ENCODE measurements at places on chromosomes 4 and X. TPM values are rescaled to one million over a fixed set of nuclear protein-coding genes. Genes with fewer than 3 reads are reported as not detected.

- no peaks in the 10 kb centered on the region for H3K27me3 ChIP-seq
- no peak overlapping the region for H3K4me3 ChIP-seq
- no peak for DNase-seq
- H3K36me3 ChIP-seq = no peaks in the 10 kb centered on the region
Observed at GRCh38 chr4:44487341-44487740, 38.7 kb upstream of the KCTD8 start.

DNA sequence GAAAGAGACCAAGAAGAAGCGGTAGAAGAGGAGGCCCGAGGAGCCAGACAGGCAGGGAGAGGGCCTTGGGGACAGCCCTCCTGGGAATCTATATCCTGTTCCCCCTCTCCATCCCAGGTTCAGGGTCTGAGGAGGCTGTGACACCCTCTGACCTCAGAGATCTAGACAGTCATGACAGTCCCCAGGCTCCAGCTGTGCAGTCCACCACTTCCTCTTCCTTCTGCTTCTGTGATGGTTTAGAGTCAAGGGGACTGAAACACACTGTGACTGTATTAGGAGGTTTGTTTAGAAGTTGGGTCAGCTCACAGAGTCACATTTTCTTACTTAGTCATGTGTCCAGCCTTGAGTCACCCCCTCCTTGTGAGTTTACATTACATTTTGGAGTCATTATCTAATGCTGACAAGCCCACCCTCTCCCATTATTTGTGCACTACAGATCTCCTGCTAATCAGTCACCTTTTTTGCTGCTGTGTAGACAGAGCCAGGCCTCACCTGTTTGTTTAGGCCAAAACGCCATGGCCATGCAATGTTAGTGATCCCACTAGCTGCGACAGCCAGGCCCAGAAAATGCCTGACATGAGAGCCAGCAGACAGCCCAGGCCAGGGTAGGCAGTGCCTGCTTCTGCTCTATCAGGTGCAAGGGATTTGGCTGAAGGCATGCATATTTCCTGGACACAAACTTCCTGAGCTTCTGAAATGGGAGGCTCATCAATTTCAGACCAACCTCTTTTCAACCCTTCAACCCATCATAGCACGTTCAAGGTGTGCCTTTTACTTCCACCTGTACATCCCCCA is 26.0 kb downstream of the MANBA start:
- no peak overlapping the region for H3K4me3 ChIP-seq
- peaks cover 21% of the 10 kb centered on the region for H3K4me1 ChIP-seq
- DNase-seq = peak; percentile 24
- H3K36me3 ChIP-seq = peaks cover 24% of the 10 kb centered on the region
- H3K27me3 ChIP-seq = no peaks in the 10 kb centered on the region
- H3K27ac ChIP-seq = peak overlapping the region; percentile 63

DNA sequence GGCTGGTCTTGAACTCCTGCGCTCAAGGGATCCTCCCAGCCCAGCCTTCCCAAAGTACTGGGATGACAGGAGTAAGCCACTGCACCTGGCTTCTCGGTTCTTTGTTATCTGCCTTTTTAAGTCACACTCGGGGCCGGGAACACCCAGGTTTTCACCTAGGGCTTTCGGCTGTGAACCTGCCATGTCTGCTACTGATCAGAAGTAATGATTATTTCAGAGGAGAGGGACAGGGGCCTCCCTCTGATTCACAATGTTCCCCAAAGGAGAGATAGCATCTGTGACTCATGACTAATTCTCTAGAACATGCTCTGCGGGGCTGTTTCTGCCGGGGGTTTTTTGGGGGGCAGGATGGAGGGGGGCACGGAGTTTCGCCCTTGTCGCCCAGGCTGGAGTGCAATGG is 26.9 kb downstream of the CRLF2 start:
- no peaks in the 10 kb centered on the region for H3K27me3 ChIP-seq
- DNase-seq = no peak
- H3K27ac ChIP-seq = no peak overlapping the region
- H3K4me3 ChIP-seq = no peak overlapping the region
- no peaks in the 10 kb centered on the region for H3K4me1 ChIP-seq

GRCh38 chrX:130082244-130083106 is 27.8 kb downstream of the ELF4 start:
- H3K4me1 ChIP-seq = peaks cover 64% of the 10 kb centered on the region
- H3K27me3 ChIP-seq = no peaks in the 10 kb centered on the region
- peak overlapping the region; percentile 87 for H3K27ac ChIP-seq
- peaks cover 36% of the 10 kb centered on the region for H3K36me3 ChIP-seq
- H3K4me3 ChIP-seq = peak overlapping the region; percentile 68
- peak; percentile 88 for DNase-seq

The CSAG1 gene
- not detected for total RNA-seq

- no peak overlapping the region for H3K4me3 ChIP-seq
- no peaks in the 10 kb centered on the region for H3K4me1 ChIP-seq
- H3K27ac ChIP-seq = no peak overlapping the region
- no peaks in the 10 kb centered on the region for H3K36me3 ChIP-seq
Observed at GRCh38 chr4:24924309-24924781, 11.5 kb upstream of the CCDC149 start.

- H3K27me3 ChIP-seq = peaks cover 33% of the 10 kb centered on the region
- no peaks in the 10 kb centered on the region for H3K4me1 ChIP-seq
- no peaks in the 10 kb centered on the region for H3K36me3 ChIP-seq
- no peak for DNase-seq
- H3K27ac ChIP-seq = no peak overlapping the region
- no peak overlapping the region for H3K4me3 ChIP-seq
Observed at GRCh38 chr4:77473509-77473908, 132.1 kb upstream of the CXCL13 start.

- H3K4me3 ChIP-seq = peak within 1 kb of the TSS; percentile 95
- H3K36me3 ChIP-seq = peaks cover 43% of the 10 kb centered on the region
- H3K27ac ChIP-seq = peak within 1 kb of the TSS; percentile 94
- peak; percentile 61 for DNase-seq
- H3K27me3 ChIP-seq = no peaks in the 10 kb centered on the region
- H3K4me1 ChIP-seq = peaks cover 60% of the 10 kb centered on the region
Observed at GRCh38 chrX:48683411-48683982, at the start of gene WAS. TSS of gene WAS (plus strand) at chrX:48683799. CDS start at chrX:48683854, 55 bp downstream.

The RTL3 gene
- not detected for total RNA-seq

GRCh38 chr4:6121276-6121850 is 79.0 kb downstream of the JAKMIP1 start:
- no peak for DNase-seq
- H3K27ac ChIP-seq = no peak overlapping the region
- H3K4me1 ChIP-seq = peaks cover 4% of the 10 kb centered on the region
- no peak overlapping the region for H3K4me3 ChIP-seq
- no peaks in the 10 kb centered on the region for H3K36me3 ChIP-seq

DNA sequence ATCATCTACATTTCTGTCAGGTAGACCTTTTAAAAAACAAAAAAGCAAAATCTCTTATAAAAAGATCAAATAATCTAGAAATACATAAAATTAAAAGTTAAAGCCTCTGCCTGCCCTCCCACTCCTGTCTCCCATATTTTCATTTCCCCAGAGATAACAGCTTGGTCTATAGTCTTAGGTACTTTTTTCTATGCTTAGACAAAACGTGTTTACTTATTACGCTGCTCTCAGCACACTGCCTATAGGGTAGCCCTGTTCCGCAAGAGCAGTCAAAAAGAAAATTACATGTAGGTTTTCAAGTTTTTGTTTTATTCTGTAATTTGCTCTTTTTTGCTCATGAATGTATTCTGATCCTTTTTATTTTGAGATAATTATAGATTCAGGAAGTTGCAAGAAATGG is 73.3 kb downstream of the TAF1 start:
- peaks cover 31% of the 10 kb centered on the region for H3K36me3 ChIP-seq
- H3K27ac ChIP-seq = no peak overlapping the region
- H3K27me3 ChIP-seq = no peaks in the 10 kb centered on the region
- H3K4me3 ChIP-seq = no peak overlapping the region
- peaks cover 4% of the 10 kb centered on the region for H3K4me1 ChIP-seq

- no peak for DNase-seq
- H3K36me3 ChIP-seq = no peaks in the 10 kb centered on the region
- no peaks in the 10 kb centered on the region for H3K27me3 ChIP-seq
- no peak overlapping the region for H3K4me3 ChIP-seq
- H3K4me1 ChIP-seq = no peaks in the 10 kb centered on the region
- H3K27ac ChIP-seq = no peak overlapping the region
Observed at GRCh38 chr4:73376976-73377375, 27.1 kb upstream of the ALB start.

- H3K4me1 ChIP-seq = peaks cover 16% of the 10 kb centered on the region
- no peak for DNase-seq
- no peak overlapping the region for H3K4me3 ChIP-seq
- no peak overlapping the region for H3K27ac ChIP-seq
- H3K27me3 ChIP-seq = no peaks in the 10 kb centered on the region
Observed at GRCh38 chr4:6887591-6888371, 21.8 kb upstream of the TBC1D14 start.

The ERAS gene
- not detected for total RNA-seq

DNA sequence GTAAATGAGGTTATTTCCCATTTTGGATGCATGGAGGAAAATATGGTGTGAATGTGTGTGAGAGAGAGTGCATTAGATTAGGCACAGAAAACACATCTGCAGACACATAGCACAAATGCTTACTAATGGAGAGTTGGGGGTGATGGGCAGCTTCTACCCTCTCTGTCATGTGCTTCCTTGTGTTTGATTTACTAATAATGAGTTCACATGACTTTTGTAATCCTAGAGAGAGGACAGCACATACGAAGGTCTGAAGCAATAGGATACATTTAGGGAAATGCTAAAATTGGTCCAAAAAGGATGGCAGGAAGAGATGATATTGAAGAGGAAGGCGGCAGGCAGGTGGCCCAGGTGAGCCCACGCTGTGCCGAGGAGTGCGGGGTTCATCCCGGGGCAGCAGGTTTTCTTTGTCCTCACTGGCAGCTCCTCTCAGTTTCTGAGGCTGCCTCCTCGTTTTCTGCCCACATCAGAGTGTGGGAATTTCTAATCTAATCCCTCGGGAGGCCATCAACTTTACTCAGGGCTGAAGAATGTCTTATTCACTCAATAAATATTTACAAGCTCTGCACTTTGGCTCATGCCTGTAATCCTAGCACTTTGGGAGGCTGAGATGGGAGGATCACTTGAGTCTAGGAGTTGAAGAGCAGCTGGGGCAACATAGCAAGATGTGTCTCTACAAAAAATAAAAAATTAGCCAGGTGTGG is 15.9 kb upstream of the MAP9 start:
- no peaks in the 10 kb centered on the region for H3K36me3 ChIP-seq
- no peak for DNase-seq
- no peaks in the 10 kb centered on the region for H3K4me1 ChIP-seq
- no peak overlapping the region for H3K4me3 ChIP-seq
- no peaks in the 10 kb centered on the region for H3K27me3 ChIP-seq
- no peak overlapping the region for H3K27ac ChIP-seq

- no peak for DNase-seq
- no peak overlapping the region for H3K27ac ChIP-seq
- no peaks in the 10 kb centered on the region for H3K27me3 ChIP-seq
- H3K36me3 ChIP-seq = no peaks in the 10 kb centered on the region
- H3K4me1 ChIP-seq = no peaks in the 10 kb centered on the region
Observed at GRCh38 chrX:108875548-108875947, 139.2 kb upstream of the IRS4 start.

GRCh38 chrX:141175786-141176185 is 1.1 kb downstream of the LDOC1 start:
- H3K27ac ChIP-seq = peak overlapping the region; percentile 46
- peaks cover 2% of the 10 kb centered on the region for H3K27me3 ChIP-seq
- H3K4me1 ChIP-seq = peaks cover 12% of the 10 kb centered on the region
- H3K36me3 ChIP-seq = no peaks in the 10 kb centered on the region
- H3K4me3 ChIP-seq = peak overlapping the region; percentile 78

DNA sequence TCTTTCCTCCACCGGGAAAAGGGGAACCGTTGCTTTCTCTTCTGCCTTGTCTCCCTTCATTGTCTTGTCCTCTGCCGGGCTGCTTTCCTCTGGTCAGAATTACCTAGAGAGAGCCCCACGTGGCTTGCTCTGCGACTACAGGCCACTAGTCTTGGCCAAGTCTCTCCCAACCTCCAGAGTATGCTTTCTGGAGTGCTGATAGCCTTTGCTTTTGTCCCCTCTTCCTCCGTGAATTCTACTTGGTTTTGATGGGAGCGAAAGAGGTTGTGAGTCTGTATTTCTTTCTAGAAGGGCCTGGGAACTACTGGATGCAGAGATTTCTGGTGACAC is 5.3 kb upstream of the POU4F2 start:
- H3K4me1 ChIP-seq = peaks cover 7% of the 10 kb centered on the region
- peaks cover 69% of the 10 kb centered on the region for H3K27me3 ChIP-seq
- no peak overlapping the region for H3K27ac ChIP-seq

- H3K4me1 ChIP-seq = no peaks in the 10 kb centered on the region
- H3K36me3 ChIP-seq = no peaks in the 10 kb centered on the region
- H3K27me3 ChIP-seq = no peaks in the 10 kb centered on the region
- DNase-seq = no peak
- no peak overlapping the region for H3K4me3 ChIP-seq
Observed at GRCh38 chrX:50343917-50344316, 126.7 kb downstream of the DGKK start.

The NUDT10 gene
- 0.15 TPM for total RNA-seq

The USP46 gene
- total RNA-seq = 8.9 TPM

DNA sequence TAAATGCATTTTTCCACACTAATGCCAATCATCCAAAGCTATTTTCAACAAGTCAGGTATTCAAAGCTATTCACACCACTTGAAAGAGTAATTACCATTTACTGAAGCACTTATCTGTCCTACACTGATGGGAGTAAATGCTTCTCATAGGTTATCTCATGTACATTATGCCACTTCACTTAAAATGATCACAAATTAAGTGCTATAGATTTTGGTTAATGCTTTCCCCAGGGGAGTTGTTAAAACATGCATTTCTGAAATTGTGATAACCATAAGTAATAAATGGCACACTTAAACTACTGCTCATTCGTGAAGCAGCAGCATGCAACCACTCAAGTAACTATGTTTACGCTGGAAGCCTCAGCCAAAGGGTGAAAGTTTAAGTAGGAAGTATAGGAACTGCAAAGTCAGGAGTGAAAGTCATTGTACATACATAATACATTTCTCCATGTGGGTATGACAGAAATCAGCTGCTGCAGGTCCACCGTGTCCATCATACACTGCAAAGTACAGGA is 6.6 kb downstream of the PPM1K start:
- no peak for DNase-seq
- no peaks in the 10 kb centered on the region for H3K27me3 ChIP-seq
- H3K36me3 ChIP-seq = peaks cover 62% of the 10 kb centered on the region
- no peak overlapping the region for H3K4me3 ChIP-seq

- no peaks in the 10 kb centered on the region for H3K36me3 ChIP-seq
- no peaks in the 10 kb centered on the region for H3K27me3 ChIP-seq
- H3K4me3 ChIP-seq = no peak overlapping the region
- DNase-seq = no peak
- H3K27ac ChIP-seq = no peak overlapping the region
Observed at GRCh38 chr4:15420642-15421041, 7.2 kb upstream of the C1QTNF7 start.

- H3K4me1 ChIP-seq = no peaks in the 10 kb centered on the region
- H3K27ac ChIP-seq = no peak overlapping the region
Observed at GRCh38 chr4:19575924-19576323, 675.8 kb upstream of the SLIT2 start.

GRCh38 chr4:10737337-10737736 is 52.8 kb upstream of the CLNK start:
- H3K27me3 ChIP-seq = peaks cover 2% of the 10 kb centered on the region
- no peak overlapping the region for H3K4me3 ChIP-seq
- H3K27ac ChIP-seq = no peak overlapping the region
- H3K4me1 ChIP-seq = peaks cover 13% of the 10 kb centered on the region
- no peaks in the 10 kb centered on the region for H3K36me3 ChIP-seq

The ZCCHC4 gene
- 10.8 TPM for total RNA-seq

The PRR32 gene
- total RNA-seq = not detected

- H3K27me3 ChIP-seq = peaks cover 6% of the 10 kb centered on the region
- no peaks in the 10 kb centered on the region for H3K4me1 ChIP-seq
- no peaks in the 10 kb centered on the region for H3K36me3 ChIP-seq
- DNase-seq = no peak
- no peak overlapping the region for H3K4me3 ChIP-seq
- H3K27ac ChIP-seq = no peak overlapping the region
Observed at GRCh38 chr4:118367872-118368271, 15.1 kb upstream of the PRSS12 start.

All from activated CD4-positive, alpha-beta T cell treated with anti-CD3 and anti-CD28 coated beads, Interleukin-2, amount 10 ng/mL, durations not matched to agents 7 days and 5 days (primary cell).